Spinal cord (tissue), 10 donors: ENCODE measurements at places on chromosomes 16 and 17. TPM values are rescaled to one million over a fixed set of nuclear protein-coding genes. Genes with fewer than 3 reads are reported as not detected.

- no peak for DNase-seq
These were observed 934.8 kb upstream of the EEF2KMT start for GRCh38 chr16:6032438-6032837.

DNA sequence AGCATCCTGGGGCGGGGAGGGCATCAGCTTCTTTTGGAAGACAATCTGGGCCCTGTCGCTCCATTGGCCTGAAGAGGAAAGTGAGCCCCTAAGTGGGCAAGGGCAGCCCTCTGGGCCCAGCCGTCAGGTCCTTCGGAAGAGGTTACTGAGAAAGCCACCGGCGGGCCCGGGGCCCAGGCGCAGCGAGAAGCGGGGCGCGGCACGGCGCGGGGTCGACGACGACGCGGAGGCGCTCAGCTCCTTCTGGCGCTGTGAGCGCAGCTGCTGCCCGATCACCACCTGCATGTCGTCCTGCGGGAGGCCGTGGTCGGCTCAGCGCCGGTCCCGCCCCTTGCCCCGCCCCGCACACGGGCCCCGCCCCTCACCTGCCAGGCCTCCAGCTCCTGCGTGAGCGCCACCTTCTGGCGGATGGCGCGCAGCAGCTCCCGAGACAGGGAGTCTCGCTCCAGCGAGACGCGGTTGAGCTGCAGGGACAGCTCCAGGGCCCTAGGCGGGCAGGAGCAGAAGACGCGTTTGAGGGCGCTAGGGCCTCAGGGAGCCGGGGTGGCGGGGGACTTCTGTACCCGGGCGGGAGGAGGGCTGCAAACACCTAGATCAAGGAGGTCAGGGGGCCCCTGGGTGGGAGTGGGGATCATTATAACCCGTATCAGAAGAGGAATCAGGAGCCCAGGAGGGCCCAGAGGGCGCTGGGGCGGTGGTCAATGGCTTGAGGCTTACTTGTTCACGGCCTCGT lies 4.3 kb downstream of the THOC6 start:
- DNase-seq = peak; percentile 73

HOXB1 gene
- not detected for total RNA-seq

GRCh38 chr17:50469208-50469605 lies 527 bp upstream of the CHAD start:
- no peak for DNase-seq

DNA sequence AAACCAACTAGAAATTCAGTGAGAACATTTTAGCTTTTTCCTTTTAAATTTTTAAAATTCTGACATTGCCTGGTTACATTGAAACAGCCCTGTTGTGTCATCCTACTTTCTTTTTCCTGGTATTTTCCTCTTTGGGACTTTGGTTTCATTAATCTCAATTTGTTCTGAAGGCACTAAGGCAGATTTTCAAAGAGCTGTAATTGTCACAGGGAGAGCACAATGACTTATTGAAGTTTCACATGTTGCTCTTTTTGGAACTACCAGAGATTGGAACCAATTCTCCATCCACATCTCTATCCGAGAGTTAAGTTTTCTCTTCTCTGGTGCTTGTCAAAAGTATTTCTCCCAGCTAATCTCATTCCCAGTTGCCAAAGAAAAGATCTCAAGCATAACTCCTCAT lies 144.7 kb upstream of the TBX2 start:
- DNase-seq = no peak

CACNG4 gene
- 19.7 TPM for total RNA-seq

DNA sequence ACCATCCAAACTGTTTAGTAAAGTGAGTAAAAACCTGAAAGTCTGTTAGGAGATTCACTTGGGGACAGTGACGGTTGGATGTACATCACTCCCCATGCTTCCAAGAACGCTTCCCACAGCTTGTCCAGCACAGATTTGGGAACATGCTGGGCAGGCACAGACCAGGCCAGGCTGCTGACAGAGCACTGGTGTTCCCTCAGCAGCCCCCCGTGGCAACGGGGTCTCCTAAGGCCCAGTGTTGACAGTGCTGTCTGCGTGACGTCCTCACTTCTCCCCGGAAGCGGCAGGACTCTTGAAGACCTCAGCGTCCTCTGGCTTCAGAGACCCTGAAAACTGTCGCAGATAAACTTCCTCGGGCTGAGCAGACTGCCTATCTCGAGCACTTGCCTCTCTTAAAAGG lies 8.9 kb upstream of the TRPV3 start:
- no peak for DNase-seq

GRCh38 chr17:76732734-76733617 lies 4.2 kb downstream of the SRSF2 start:
- DNase-seq = no peak

GRCh38 chr17:78774453-78774852 lies 7.6 kb downstream of the CYTH1 start:
- no peak for DNase-seq

DNA sequence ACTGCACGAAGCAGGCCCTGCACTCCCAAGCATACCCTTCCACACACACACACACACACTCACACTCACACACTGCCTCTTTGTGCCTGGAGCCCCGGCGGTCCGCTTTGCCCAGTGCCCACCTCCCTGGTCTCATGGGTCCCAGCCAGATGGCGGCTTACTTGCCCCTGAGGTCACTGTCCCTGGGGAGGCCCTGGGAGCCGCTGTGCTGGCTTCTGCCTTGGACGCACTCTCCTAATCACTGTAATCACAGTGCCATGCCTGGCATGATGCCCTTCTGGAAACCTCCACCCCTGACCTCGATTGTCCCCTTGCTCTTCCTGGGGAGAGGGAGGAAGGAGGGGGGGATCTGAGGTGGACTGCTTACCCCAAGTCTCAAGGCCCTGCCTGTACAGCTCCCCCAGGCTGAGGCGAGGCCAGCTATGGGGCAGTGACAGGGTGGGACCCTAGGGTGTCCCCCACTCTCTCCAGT lies 36.0 kb downstream of the ARHGAP23 start:
- no peak for DNase-seq

- DNase-seq = no peak
These were observed 546.4 kb upstream of the SALL1 start for GRCh38 chr16:51697454-51697853.

- DNase-seq = no peak
These were observed 137.9 kb downstream of the GAS7 start for GRCh38 chr17:10060526-10060925.

- DNase-seq = no peak
These were observed 116.5 kb upstream of the AXIN2 start for GRCh38 chr17:65677932-65678331.

DNA sequence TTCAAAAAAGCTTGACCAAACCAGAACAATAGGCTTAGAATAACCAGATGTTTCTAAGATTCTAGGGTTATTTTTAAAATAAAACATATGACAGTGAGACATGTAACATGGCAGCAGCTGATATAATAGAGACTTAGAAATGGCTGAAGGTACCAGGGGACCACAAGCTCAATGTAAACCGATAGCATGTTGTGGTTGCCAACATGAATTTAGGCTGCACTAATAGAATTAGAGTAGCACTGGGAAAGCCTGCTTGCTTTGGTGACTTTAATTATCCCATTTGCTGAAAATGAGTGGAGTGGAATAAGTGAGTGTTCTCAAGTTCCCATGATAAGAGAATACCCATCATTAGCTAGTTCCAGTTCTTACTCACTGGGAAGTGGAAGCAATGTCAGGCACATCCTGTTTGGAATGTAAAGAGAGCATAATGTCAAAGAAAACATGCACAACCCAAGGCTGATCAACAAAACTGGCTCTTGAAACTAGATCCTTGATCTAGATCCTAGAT lies 621.2 kb upstream of the CDH5 start:
- no peak for DNase-seq

- no peak for DNase-seq
These were observed 604 bp upstream of the ZC3H18 start for GRCh38 chr16:88569614-88569984.

SOX8 gene
- total RNA-seq = 61.3 TPM

- DNase-seq = no peak
These were observed 3.2 kb downstream of the KLHDC4 start for GRCh38 chr16:87762620-87763019.

DNA sequence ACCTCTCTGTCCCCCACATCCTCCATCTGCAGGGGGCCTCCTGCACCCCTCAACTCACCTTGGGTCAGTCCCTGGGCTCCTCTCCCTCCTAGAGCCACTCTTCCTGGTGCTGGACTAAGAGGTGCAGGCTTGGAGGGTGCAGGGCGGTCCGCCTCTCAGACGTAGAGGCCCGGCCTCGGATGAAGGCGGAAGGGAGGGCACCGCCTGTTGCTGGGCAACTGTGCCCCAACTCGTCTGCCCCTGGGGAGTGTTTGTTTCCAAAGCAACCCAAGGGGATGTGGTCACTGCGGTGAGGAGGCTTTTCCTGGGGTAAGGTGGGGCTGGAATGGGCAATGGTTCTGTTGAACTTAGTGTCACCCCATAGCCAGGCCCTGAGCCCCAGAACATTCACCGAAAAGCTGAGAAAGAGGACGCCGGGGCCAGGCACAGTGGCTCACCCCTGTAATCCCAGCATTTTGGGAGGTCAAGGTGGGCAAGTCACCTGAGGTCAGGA lies at the start of gene C16orf54:
C16orf54 (minus strand) TSS at position 138 of the 493 bp plus-strand sequence. CDS start 1,039 bp downstream, outside the sequence.
- DNase-seq = no peak

MEFV gene
- 0.33 TPM for total RNA-seq

- no peak for DNase-seq
These were observed 669 bp downstream of the MIEF2 start for GRCh38 chr17:18261146-18261515.

CCR7 gene
- total RNA-seq = 0.20 TPM

WIPF2 gene
- 13.2 TPM for total RNA-seq

GRCh38 chr16:2200313-2200712 lies 3.9 kb upstream of the CASKIN1 start:
- DNase-seq = no peak

DNA sequence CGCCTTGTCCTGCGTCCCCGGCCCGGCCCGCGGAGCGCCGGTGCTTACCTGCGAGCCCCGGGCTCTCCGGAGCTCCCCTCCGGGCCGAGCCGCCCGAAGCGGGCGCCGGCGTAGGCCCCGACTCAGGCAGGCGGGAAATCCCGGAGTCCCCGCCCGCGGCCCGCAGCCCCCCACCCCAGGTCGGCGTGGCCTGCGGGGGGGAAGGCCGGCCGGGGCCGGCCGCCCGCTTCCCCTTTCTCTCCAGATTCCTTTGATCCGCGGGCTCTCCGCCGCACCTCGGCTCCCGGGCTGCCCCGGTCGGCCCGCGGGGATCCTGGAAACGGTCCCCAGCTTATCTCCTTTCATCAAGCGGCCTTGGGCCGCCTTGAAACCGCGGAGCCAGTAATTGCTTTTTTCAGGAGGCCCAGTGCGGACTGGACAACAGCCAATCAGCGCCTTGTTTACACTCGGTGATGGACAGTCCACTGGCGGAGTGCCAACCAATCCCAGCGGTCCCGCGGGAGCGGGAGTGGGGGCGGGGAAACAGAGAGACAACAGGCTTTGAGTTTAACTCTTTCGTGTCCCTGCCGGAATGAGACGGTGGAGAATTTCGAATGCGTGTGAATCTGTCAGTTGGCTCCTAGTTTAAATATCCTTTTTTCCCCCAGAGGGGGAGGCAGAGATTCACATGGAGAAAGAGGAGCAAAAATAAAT lies 1.4 kb upstream of the BAHCC1 start:
- DNase-seq = peak; percentile 100

GRCh38 chr17:4134721-4135120 lies 8.1 kb downstream of the ZZEF1 start:
- no peak for DNase-seq

AGRP gene
- not detected for total RNA-seq

GHDC gene
- total RNA-seq = 7.1 TPM

- no peak for DNase-seq
These were observed 498 bp upstream of the PLEKHG4 start for GRCh38 chr16:67278773-67279295.

SLC16A11 gene
- 0.20 TPM for total RNA-seq

- no peak for DNase-seq
These were observed 250.7 kb downstream of the RBFOX3 start for GRCh38 chr17:79360196-79360595.

DNA sequence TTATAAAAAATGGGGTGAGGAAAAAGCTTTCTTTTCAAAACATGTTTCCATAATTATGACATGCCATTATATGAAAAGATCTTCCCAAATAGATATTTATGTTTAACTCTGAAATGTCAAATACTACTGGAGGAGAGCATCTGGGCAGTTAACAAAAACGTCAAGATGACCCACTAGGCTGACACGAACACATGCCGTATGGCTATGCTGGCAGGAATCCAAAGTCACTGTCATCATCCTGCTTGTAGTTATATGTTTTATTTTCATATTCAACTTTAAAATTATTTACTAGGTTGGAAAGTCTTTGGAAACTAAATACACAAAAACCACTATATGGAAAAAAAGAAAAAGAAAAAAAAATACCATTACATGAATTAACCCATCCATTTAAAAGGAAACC lies 27.3 kb downstream of the ANKFY1 start:
- DNase-seq = no peak

GRCh38 chr16:66476328-66477027 lies 49.4 kb downstream of the BEAN1 start:
- no peak for DNase-seq

HES7 gene
- total RNA-seq = 0.20 TPM

- DNase-seq = no peak
These were observed 2.9 kb downstream of the ATP6V0C start for GRCh38 chr16:2516391-2517240.

- no peak for DNase-seq
These were observed 69.2 kb downstream of the MAP2K4 start for GRCh38 chr17:12089809-12090384.

GRCh38 chr17:40564195-40564882 lies 933 bp downstream of the CCR7 start:
- no peak for DNase-seq

DNA sequence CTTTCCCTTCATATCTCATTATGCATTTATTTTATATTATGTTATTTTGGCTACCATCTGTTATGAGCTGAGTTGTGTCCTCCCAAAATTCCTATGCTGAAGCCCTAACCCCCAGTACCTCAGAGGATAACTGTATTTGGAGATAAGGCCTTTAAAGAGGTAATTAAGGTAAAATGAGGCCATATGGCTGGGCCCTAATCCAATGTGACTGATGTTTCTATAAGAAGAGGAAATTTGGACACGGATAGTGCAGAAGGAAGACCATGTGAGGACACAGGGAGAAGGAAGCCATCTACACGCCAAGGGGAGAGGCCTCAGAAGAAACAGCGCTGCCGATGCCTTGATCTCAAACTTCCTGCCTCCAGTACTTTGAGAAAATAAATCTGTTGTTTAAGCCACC lies 557.7 kb upstream of the CDH5 start:
- DNase-seq = no peak

DNA sequence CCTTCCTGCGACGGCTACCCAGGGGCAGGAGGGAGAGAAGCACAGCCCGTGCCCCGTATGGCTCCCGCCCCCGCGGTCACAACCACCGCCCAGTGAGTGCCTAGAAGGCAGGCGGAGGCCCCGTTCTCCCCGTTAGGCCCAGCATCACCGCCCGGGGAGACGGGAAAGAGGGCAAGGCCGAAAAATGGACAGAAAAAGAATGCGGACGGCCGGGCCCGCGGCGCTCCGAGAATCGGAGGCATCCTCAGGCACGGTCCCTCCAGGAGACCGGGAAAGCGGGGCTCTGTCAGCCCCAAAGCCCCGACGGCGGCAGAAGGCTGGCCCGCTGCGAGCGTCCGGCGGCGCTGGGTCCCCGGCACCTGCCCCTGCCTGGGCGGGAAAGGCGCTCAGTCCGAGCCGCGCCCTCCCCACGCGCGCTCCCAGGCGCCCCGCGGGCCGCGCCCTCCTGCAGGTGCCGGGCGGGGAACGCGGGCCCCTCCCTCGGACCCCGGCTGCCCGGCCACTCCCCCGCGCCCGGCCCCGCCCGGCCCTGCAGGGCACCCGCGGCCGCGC lies 407 bp downstream of the MCRIP1 start:
- DNase-seq = peak; percentile 31

- DNase-seq = no peak
These were observed 43.4 kb downstream of the METTL16 start for GRCh38 chr17:2468270-2468669.

- no peak for DNase-seq
These were observed 12.3 kb downstream of the CD7 start for GRCh38 chr17:82304826-82305726.
